Progenitor cell of endocrine pancreas (in vitro differentiated cells): ENCODE measurements at places on chromosomes 1 and 21. TPM values are rescaled to one million over a fixed set of nuclear protein-coding genes. Genes with fewer than 3 reads are reported as not detected.

DNA sequence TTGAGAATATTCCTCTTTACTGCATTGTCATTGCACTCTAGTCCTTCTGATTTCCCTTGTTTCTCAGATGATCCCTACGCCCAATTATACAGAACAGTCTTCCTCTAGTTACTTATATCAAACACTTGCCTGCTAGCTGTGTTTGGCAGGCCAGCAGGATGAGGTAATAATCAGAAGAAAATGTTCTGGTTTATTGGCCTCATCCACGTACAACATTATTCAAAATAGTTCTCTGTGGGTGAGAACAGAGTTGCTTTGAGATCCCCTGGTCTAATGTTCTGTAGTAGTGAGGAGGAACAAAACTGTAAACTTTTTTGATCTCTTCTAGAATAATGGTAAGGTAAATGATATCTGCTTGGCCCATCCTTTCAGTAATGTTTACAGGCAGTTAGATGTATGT is 22.3 kb upstream of the C1orf105 start:
- peaks cover 29% of the 10 kb centered on the region for H3K4me1 ChIP-seq
- no peaks in the 10 kb centered on the region for H3K27me3 ChIP-seq
- H3K27ac ChIP-seq, result no peak overlapping the region
- peaks cover 2% of the 10 kb centered on the region for H3K36me3 ChIP-seq

DNA sequence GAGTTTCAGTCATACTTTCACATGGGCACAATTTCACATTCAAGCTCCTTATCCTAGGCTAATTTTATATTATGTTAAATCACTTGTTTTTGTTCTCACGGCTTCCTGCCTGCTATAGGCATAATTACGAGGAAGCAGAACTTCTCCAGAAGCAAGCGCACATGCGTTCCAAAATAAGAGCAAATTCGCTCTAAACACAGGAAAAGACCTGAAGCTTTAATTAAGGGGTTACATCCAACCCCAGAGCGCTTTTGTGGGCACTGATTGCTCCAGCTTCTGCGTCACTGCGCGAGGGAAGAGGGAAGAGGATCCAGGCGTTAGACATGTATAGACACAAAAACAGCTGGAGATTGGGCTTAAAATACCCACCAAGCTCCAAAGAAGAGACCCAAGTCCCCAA is at the start of gene CORT:
TSS of gene CORT (plus strand) at position 281 of the 400 bp plus-strand sequence. CDS start 193 bp downstream, outside the sequence.
- H3K4me3 ChIP-seq, result no peak within 1 kb of the TSS
- no peaks in the 10 kb centered on the region for H3K4me1 ChIP-seq
- peaks cover 8% of the 10 kb centered on the region for H3K36me3 ChIP-seq
- DNase-seq, result no peak
- no peak within 1 kb of the TSS for H3K27ac ChIP-seq
- peaks cover 4% of the 10 kb centered on the region for H3K27me3 ChIP-seq

DNA sequence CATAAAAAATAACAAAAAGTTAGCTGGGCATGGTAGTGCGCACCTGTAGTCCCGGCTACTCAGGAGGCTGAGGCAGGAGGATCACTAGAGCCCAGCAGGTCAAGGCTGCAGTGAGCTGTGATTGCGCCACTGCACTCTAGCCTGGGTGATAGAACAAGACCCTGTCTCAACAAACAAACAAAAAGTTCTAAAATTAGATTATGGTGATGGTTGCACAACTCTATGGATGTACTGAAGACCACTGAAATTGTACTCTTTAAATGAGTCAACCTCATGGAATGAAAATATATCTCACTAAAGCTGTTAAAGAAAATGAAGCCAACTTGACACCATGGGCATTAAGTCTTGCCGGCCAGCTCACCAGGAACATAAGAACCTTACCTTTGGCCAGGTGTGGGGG is 9.1 kb downstream of the MRAP start:
- no peak overlapping the region for H3K4me3 ChIP-seq
- no peaks in the 10 kb centered on the region for H3K4me1 ChIP-seq
- H3K27me3 ChIP-seq, result no peaks in the 10 kb centered on the region
- peaks cover 10% of the 10 kb centered on the region for H3K36me3 ChIP-seq
- DNase-seq, result no peak

GRCh38 chr21:20108016-20108415 is 890.2 kb upstream of the NCAM2 start:
- H3K27ac ChIP-seq, result no peak overlapping the region
- H3K4me1 ChIP-seq, result no peaks in the 10 kb centered on the region
- H3K27me3 ChIP-seq, result no peaks in the 10 kb centered on the region
- H3K4me3 ChIP-seq, result no peak overlapping the region
- no peak for DNase-seq

- DNase-seq, result no peak
- H3K4me3 ChIP-seq, result no peak overlapping the region
- no peaks in the 10 kb centered on the region for H3K36me3 ChIP-seq
- peak overlapping the region; percentile 90 for H3K27ac ChIP-seq
Observed at GRCh38 chr1:203335503-203335902, 15.4 kb downstream of the FMOD start.

- DNase-seq, result no peak
- no peaks in the 10 kb centered on the region for H3K27me3 ChIP-seq
- H3K4me3 ChIP-seq, result no peak overlapping the region
- H3K4me1 ChIP-seq, result peaks cover 18% of the 10 kb centered on the region
- no peak overlapping the region for H3K27ac ChIP-seq
Observed at GRCh38 chr1:171179318-171180227, 5.5 kb upstream of the FMO2 start.

GRCh38 chr1:115539736-115540135 is 102.0 kb upstream of the VANGL1 start:
- H3K4me1 ChIP-seq, result peaks cover 5% of the 10 kb centered on the region
- H3K27ac ChIP-seq, result no peak overlapping the region
- no peak overlapping the region for H3K4me3 ChIP-seq

DNA sequence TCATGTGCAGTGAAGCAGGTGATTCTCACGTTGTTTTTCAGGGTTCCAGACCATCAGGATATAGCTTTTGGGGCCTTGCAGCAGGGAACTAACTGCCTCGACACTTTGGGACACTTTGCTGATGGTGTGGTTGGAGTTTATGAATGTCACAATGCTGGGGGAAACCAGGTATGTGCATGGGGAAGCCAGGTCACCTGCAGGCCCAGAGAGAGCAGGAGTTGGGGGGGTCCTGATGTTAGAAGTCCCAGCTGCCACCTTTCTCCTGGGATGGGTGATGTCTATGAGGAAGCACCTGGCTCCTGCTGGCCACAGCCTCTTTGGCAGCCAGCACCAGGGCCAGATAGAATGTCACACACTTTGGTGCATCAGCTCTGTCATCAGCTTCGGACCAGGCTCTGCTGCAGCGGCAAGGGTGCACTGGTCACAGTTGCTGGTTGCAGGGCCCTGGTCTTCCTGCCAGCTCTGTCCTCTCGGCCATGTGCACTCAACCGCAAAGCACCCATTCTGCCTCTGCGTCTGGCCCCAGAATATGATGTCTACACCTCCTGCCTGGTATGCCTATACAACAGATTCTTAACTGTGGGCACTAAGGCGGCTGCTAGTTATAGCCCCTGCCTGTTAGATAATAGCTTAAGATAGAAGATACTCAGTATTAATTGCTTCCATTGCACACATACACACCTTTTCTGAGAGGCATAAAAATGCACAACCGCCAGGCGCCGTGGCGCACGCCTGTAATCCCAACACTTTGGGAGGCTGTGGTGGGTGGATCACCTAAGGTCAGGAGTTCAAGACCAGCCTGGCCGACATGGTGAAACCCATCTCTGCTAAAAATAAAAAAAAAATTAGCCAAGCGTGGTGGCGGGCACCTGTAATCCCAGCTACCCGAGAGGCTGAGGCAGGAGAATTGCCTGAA is 160.7 kb downstream of the PGBD5 start:
- H3K4me1 ChIP-seq, result peaks cover 36% of the 10 kb centered on the region
- no peak overlapping the region for H3K27ac ChIP-seq
- no peak overlapping the region for H3K4me3 ChIP-seq

Gene WNT9A
- total RNA-seq, result 1.2 TPM in 2 replicates

Gene LGR6
- total RNA-seq, result 0.47 and 0.50 TPM in 2 replicates

Gene GPR37L1
- 0.04 TPM in 1 of 2 replicates, not detected in the other for total RNA-seq
